ENCODE measurements at places on chromosomes 13 and 19. TPM values are rescaled to one million over a fixed set of nuclear protein-coding genes. Genes with fewer than 3 reads are reported as not detected.

GRCh38 chr13:57375876-57376275 is 208.9 kb downstream of the PRR20E start:
- no peaks in the 10 kb centered on the region for H3K4me1 ChIP-seq
- H3K36me3 ChIP-seq, result no peaks in the 10 kb centered on the region
- H3K4me3 ChIP-seq, result no peak overlapping the region
- H3K27ac ChIP-seq, result no peak overlapping the region
- DNase-seq, result no peak

GRCh38 chr13:110342474-110342873 is 35.4 kb downstream of the COL4A2 start:
- H3K27me3 ChIP-seq, result no peaks in the 10 kb centered on the region
- H3K36me3 ChIP-seq, result no peaks in the 10 kb centered on the region
- H3K27ac ChIP-seq, result peak overlapping the region; percentile 79
- DNase-seq, result no peak

DNA sequence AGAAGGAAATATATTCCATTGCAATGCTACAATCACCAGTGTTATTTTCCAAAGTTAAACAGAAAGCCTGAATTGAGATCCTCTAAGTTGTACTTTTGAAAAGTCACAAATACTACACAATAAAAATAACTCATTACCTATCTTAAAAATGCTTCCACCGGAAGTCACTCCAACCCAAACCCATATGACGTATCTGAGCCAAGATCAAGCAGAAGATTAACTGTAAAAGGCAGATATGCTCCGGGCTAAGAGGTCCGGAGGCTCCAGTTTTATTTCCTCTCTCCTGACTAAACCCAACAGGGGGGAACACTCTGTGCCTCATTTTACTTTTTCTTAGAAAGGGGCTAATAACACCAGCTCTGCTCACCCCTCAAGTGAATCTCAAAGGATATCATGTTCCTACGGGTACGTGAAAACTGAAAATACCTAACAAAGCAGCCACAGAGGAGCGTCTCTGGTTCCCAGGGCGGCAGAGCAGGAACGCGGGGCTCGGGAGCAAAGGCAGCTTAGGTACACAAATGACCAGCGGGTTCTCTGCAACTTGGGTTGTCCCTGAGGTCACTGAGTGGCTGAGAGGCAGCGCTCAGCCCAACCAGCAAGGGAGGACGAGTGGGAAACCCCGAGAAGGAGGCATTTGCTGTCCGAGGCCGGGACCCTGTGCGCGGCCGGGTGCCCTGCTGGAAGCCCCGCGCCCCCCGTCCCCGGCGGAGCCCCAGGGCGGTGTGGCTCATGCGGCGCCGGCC is 750 bp downstream of the RAB20 start:
- peak overlapping the region; percentile 96 for H3K4me3 ChIP-seq
- H3K36me3 ChIP-seq, result no peaks in the 10 kb centered on the region
- H3K27me3 ChIP-seq, result no peaks in the 10 kb centered on the region
- H3K27ac ChIP-seq, result peak overlapping the region; percentile 95

- DNase-seq, result no peak
- H3K27ac ChIP-seq, result no peak overlapping the region
- no peaks in the 10 kb centered on the region for H3K4me1 ChIP-seq
- no peaks in the 10 kb centered on the region for H3K27me3 ChIP-seq
- H3K36me3 ChIP-seq, result no peaks in the 10 kb centered on the region
Measured at GRCh38 chr13:74707291-74707690, 573.1 kb upstream of the KLF12 start.

GRCh38 chr13:72122661-72123255 is 255.8 kb upstream of the DACH1 start:
- H3K27ac ChIP-seq, result no peak overlapping the region
- no peak for DNase-seq
- H3K36me3 ChIP-seq, result no peaks in the 10 kb centered on the region

DNA sequence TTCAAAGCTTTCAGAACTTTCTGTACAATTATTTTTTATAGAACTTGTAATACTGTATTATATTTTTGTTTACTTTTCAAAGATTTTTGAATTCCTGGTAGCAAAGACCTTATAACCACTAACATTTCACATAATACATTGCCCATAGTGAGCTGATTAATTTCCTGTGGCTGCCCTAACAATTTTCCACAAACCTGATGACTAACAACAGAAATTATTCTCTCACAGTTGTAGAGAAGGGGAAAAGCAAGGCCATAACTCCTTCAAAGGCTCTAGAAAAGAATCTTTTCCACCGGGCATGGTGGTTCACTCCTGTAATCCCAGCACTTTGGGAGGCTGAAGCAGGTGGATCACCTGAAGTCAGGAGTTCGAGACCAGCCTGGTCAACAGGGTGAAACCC is 19.1 kb downstream of the KLF12 start:
- DNase-seq, result no peak
- no peaks in the 10 kb centered on the region for H3K4me1 ChIP-seq
- no peak overlapping the region for H3K27ac ChIP-seq
- no peak overlapping the region for H3K4me3 ChIP-seq
- H3K36me3 ChIP-seq, result no peaks in the 10 kb centered on the region
- no peaks in the 10 kb centered on the region for H3K27me3 ChIP-seq

Gene COX7A1
- total RNA-seq, result 4.7 TPM

GRCh38 chr19:40908976-40909375 is 26.9 kb upstream of the CYP2A7 start:
- H3K4me3 ChIP-seq, result no peak overlapping the region
- no peaks in the 10 kb centered on the region for H3K27me3 ChIP-seq
- no peaks in the 10 kb centered on the region for H3K36me3 ChIP-seq

Gene DUXA
- total RNA-seq, result not detected

Gene CYP4F2
- total RNA-seq, result 174 TPM

DNA sequence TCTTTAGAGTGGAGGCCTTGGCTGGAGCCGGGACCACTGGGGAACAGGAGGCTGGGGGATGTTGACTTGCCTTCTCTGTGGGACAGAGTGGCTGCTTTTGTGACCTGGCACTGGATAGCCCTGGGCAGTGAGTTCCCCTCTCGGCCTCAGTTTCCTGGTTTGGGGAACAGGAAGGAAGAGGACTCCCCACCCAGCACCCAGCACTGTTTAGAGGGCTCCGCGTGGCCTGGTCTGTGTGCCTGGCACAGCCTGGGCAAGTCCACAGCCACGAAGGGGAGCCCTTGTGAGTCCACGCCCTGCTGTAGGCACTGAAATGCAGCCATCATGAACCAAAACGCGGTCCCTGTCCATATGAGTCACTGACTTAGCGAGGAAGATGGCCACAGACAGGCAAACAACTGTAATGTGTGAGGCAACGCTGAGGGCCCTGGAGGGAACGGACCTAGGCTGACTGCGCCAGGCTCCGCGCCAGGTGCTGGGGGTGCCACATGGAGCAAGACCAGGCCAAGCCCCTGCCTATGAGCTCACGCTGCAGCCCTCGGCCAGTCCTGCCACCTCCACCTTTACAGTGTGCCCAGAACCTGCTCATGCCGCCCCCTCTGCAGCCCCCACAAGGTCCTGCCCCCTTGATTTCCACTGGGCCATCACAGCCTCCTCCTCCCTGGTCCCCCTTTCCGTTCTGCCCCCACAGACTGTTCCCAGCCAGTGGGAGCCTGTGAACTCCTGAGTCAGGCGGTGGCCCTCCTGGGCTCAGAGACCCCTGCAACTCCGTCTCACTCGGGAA is 35.5 kb downstream of the PAK4 start:
- H3K27me3 ChIP-seq, result no peaks in the 10 kb centered on the region
- no peak overlapping the region for H3K4me3 ChIP-seq
- no peaks in the 10 kb centered on the region for H3K36me3 ChIP-seq

Gene FGF21
- not detected for total RNA-seq

Gene CYP2F1
- not detected for total RNA-seq

Gene ZNF723
- total RNA-seq, result not detected

- peak; percentile 54 for DNase-seq
- peak overlapping the region; percentile 38 for H3K4me3 ChIP-seq
- H3K36me3 ChIP-seq, result no peaks in the 10 kb centered on the region
- H3K4me1 ChIP-seq, result no peaks in the 10 kb centered on the region
Measured at GRCh38 chr19:34838753-34839431, 65.9 kb upstream of the ZNF599 start.

GRCh38 chr19:16327501-16327900 is 2.9 kb downstream of the KLF2 start:
- no peak overlapping the region for H3K4me3 ChIP-seq
- no peaks in the 10 kb centered on the region for H3K4me1 ChIP-seq
- H3K27me3 ChIP-seq, result no peaks in the 10 kb centered on the region
- no peak for DNase-seq

DNA sequence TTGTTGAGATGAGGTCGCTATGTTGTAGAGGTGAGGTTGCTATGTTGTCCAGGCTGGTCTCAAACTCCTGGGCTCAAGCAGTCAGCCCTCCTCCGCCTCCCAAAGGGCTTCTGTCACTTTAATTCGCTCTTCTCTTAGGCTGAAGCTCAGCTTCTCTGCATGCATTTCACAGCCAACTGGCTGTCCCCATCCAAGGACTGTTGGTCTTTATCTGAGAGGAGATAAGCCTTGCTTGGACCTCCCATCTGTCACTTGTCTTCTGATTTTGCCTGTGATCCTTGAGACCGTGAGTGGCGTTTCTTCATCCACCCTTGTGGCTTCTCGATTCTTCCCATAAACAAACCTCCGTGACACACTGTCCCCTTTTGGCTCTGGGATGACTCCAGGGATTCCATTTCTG is 24.4 kb downstream of the CERS1 start:
- DNase-seq, result no peak
- H3K27me3 ChIP-seq, result no peaks in the 10 kb centered on the region
- H3K4me1 ChIP-seq, result no peaks in the 10 kb centered on the region
- no peak overlapping the region for H3K27ac ChIP-seq

Gene ZNF154
- 0.53 TPM for total RNA-seq

GRCh38 chr19:39409208-39410016 is 2.8 kb downstream of the ZFP36 start:
- DNase-seq, result peak; percentile 96
- H3K36me3 ChIP-seq, result no peaks in the 10 kb centered on the region
- no peaks in the 10 kb centered on the region for H3K4me1 ChIP-seq
- H3K27me3 ChIP-seq, result no peaks in the 10 kb centered on the region
- H3K4me3 ChIP-seq, result peak overlapping the region; percentile 84

GRCh38 chr13:23570099-23570920 is at the start of gene TNFRSF19:
TNFRSF19 (plus strand) TSS chr13:23570412; CDS start chr13:23590184, 19,772 bp downstream.
- no peaks in the 10 kb centered on the region for H3K27me3 ChIP-seq
- DNase-seq, result no peak
- H3K4me3 ChIP-seq, result no peak within 1 kb of the TSS
- no peaks in the 10 kb centered on the region for H3K4me1 ChIP-seq

DNA sequence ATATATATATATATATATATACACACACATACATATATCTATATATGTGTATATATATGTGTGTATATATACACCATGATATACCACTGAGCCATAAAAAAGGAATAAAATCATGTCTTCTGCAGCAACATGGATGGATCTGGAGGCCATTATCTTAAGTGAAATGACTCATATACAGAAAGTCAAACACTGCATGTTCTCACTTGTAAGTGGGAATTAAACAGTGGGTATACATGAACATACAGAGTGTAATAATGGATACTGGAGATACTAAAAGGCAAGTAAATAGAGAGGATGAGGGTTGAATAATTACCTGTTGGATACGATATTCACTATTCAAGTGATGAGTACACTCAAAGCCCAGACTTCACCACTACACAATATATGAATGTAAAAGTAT is 332.6 kb downstream of the SLITRK1 start:
- H3K27me3 ChIP-seq, result no peaks in the 10 kb centered on the region
- no peak overlapping the region for H3K27ac ChIP-seq
- no peak overlapping the region for H3K4me3 ChIP-seq
- no peak for DNase-seq
- H3K4me1 ChIP-seq, result no peaks in the 10 kb centered on the region

DNA sequence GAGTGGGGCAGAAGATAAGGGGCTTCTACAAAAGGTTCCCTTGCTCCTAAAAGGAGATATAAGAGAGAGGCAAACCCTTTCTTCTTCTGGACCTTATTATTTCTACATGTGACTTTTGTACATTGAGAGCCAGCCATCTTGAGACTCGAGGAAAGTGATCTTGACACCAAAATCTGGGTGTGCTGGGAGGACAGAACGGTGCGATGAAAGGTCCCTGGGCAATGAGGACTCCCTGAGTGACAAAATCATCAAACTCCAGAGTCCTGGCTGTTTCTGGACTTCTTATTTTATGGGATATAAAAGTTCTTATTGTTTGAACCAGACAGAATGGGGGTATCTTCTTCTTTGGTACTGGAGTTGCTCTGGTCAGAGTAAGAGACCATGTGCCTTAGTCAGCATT is 411.0 kb downstream of the ZNF536 start:
- no peak for DNase-seq
- H3K36me3 ChIP-seq, result no peaks in the 10 kb centered on the region
- H3K27ac ChIP-seq, result no peak overlapping the region
- H3K27me3 ChIP-seq, result no peaks in the 10 kb centered on the region

Gene EID2B
- total RNA-seq, result 0.56 TPM

Gene FFAR3
- 0.27 TPM for total RNA-seq

GRCh38 chr13:102012299-102013293 is 389.3 kb downstream of the FGF14 start:
- no peak overlapping the region for H3K27ac ChIP-seq
- no peaks in the 10 kb centered on the region for H3K27me3 ChIP-seq
- DNase-seq, result no peak
- no peak overlapping the region for H3K4me3 ChIP-seq

DNA sequence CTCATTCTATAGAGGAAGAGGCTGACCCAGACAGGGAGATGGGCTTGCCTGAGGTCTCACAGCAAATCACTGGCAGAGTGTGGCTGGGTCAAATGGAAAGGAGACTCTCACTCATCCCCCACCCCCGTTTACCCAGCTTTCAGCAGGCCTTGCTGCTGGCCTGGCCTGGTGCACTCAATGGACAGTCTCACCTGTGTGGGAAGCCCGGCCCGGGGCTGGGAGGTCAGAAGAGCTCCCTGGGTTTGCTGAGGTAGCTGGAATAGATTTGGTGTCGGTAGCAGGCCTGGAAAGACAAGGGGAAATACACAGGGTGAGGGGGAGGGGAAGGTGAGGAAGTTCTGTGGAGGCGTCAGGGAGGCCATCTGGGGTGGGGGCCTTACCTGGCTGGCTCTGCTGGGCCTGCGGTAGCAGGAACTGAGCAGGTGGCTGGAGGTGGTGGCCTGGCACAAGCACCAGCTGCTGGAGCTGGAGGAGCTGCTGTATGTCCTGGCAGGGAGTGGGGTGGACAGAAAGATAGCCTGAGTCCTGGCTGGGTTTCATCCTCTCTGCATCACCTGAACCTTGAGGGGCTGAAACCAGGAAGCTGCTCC is 23.5 kb downstream of the ZNF574 start:
- H3K27ac ChIP-seq, result no peak overlapping the region
- H3K27me3 ChIP-seq, result no peaks in the 10 kb centered on the region
- H3K36me3 ChIP-seq, result no peaks in the 10 kb centered on the region
- H3K4me3 ChIP-seq, result no peak overlapping the region
- no peak for DNase-seq
- no peaks in the 10 kb centered on the region for H3K4me1 ChIP-seq

- no peaks in the 10 kb centered on the region for H3K27me3 ChIP-seq
- no peaks in the 10 kb centered on the region for H3K36me3 ChIP-seq
- H3K4me1 ChIP-seq, result no peaks in the 10 kb centered on the region
- peak overlapping the region; percentile 47 for H3K27ac ChIP-seq
Measured at GRCh38 chr19:3603121-3603811, 3.4 kb downstream of the TBXA2R start.
